ENCODE measurements at places on chromosomes 3 and 15.

- no peak for DNase-seq
Measured at GRCh38 chr3:53585049-53585448, 90.6 kb downstream of the CACNA1D start.

DNA sequence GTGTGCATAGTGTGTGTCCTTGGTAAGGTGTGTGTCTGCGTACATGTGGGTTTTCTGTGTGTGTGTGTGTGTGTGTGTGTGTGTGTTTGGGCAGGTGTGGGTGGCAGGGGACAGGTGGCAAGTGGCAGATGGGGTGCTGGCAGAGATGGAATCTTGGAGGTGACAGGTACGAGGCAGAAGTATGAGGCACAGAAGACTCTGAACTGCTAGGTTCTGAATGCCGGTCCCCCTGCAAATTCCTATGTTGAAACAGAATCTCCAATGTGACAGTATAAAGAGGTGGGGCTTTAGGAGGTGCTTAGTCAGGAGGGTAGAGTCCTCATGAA is 29.8 kb downstream of the SRPRB start:
- DNase-seq: no peak

- DNase-seq: no peak
Measured at GRCh38 chr3:42051384-42052131, 39.6 kb upstream of the TRAK1 start.

DNA sequence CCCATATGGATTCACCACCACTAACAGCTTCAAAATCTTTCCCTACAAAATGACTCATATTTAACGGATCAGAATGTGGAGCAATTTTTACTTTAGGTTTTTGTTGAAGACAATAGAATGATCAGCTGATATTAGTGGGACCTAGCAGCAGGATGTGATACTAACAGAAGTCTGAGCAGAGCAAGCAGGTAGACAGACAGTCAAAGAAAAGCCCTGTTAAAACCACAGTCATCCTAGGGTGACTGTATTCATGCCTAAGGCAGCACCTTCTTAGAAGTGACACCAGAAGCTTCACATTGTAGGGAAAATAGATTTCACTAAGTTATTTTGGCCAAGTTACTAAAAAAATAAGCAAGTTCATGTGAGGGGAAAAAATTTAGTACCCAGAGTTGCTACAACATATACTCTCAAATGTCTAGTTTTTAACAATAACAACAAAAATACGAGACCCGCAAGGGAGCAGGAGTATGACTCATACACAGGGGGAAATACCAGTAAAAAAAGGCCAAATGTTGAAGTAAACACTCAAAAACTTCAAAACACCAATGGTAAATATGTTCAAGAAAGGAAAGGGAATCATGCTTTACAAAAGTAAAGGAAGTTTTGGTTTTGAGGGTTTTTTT is 590.9 kb downstream of the EPHA3 start:
- DNase-seq: no peak

DNA sequence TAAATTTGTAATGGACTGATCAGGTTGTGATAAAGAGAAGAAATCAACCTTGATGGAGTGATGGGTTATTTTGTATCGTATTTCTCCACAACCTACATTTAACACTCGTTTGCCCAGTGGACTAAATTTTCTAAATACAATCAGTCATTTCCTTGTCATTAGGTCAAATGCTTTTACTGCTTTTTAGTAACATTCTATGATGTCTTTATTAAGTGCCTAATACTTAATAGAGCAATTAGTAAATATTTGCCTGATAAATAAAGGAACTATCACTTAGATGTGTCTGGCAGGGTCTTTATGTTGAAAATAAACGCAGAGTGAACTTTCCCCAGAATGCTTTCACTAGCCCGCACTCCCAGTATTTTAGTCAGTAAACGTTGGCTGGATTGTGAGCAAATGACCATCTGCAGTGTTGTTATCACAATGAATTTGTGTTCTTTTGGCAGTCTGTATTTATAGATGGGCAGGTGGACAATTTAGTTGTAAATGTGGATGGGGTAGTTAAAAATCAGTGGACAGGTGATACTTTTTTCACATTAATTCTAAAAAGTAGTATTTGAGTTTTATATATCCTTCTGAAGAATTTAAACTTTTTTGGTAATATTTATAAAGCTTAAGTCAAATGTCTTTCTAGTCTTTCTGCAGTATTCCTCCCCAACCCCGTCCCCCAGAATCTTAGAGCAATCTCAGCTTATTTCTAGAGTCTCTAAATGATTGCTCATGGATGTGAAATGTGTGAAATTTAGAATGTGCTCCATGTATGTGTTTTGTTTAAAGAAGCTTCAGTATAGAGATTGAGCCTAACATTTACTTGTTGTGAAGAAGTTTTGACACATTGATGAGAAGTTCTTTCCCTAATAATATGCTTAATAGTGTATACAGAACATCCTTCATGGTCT is 4.9 kb downstream of the USP3 start:
- no peak for DNase-seq

- no peak for DNase-seq
Measured at GRCh38 chr15:45993072-45993471, 358.2 kb downstream of the SQOR start.

DNA sequence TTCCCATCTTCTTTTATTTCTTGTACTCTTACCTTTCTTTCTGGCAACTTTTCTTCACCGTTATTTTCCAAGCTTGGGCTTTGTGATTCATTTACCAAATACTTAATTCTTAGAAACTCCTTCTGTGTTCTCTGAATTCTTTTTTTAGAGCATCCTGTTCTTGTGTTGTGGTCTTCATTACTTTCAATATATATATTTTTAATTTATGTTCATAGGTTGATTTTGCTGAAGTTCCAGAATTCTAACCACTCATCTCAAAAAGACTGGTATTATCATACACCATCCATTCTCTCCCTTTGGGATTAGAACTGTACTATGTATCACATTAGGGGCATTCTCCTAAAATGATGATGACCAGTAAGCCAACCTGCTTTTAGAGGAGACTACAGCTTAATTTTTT is 362.3 kb upstream of the CBLB start:
- no peak for DNase-seq

DNA sequence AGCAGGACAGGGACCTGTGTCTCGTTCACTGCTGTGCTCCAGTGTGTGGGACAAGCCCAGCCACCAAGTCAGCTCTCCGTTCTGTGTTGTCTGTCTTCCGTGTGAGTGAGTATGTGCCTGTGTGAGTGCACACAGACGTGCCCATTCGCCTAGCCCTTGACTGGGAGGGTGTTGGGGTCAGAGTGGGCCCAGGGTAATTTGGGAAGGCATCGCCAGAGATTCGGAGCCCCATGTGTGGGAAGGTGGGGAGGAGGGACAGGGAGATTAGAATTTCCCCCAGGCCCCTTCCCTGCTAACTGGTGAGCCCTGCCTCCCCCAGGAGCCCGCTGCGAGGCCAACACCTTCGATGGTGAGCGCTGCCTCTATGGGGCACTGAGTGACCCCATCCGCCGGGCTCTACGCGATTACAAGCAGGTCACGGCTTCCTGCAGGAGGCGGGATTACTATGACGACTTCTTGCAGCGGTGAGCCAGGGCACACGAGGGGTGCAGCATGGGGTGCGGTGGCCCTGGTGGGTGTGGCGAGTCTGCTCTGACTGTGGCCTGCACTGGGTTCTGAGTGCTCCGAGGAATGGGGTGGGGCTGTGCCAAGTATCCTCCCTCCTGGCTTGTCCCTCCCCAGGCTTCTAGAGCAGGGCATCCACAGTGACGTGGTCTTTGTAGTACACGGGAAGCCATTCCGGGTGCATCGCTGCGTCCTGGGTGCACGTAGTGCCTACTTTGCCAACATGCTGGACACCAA is 3.1 kb downstream of the ABTB1 start:
- no peak for DNase-seq

- DNase-seq: no peak
Measured at GRCh38 chr3:187568171-187568570, 102.0 kb downstream of the SST start.

GRCh38 chr15:31487811-31488436 is 161.3 kb downstream of the KLF13 start:
- no peak for DNase-seq

GRCh38 chr15:78842519-78842918 is 30.2 kb upstream of the MORF4L1 start:
- DNase-seq: no peak

GRCh38 chr3:15681668-15682067 is 80.1 kb downstream of the BTD start:
- DNase-seq: no peak

- DNase-seq: no peak
Measured at GRCh38 chr3:174363256-174363655, 495.9 kb upstream of the NAALADL2 start.

GRCh38 chr15:58425185-58425584 is 6.6 kb upstream of the LIPC start:
- no peak for DNase-seq

DNA sequence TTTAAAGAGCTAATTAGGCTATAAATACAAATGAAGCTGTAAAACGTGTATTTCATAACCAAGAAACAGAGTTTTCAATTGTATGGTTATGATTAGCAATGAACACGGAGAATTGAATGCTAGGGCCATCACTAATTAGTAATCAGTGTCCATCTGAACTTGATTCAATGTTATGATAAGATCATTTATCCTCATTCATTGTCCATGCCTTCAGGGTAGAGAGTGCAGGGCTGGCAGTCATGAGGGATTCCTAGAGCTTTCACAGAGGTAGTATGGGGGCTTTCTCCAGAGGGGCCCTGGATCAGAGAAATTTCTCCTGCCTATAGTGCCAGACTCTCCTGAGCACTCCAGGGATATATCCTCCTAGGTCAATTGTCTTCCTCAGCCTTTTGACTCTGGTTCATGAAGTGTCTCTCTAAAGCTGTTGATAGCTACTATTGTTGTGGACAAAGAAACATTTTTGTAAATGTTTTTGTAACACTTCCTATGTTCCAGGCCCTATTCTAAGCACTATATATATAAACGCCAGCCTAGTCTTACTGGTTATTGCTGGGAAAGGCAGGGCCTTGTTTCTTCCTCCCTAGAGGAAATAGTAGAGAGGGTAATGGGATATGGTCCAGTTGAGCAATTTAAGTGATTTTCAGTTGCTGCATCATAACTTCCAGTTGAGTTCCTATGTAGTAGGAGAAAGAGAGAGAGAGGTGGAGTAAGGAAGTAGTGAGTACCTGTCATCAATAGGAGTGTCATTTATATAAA is 249.0 kb downstream of the NFKBIZ start:
- DNase-seq: no peak

- no peak for DNase-seq
Measured at GRCh38 chr15:64443747-64444621, 16.4 kb upstream of the ZNF609 start.

- peak; percentile 6 for DNase-seq
Measured at GRCh38 chr3:57100046-57100695, 39.7 kb downstream of the SPATA12 start.

- no peak for DNase-seq
Measured at GRCh38 chr15:83766339-83766738, 112.4 kb downstream of the ADAMTSL3 start.

DNA sequence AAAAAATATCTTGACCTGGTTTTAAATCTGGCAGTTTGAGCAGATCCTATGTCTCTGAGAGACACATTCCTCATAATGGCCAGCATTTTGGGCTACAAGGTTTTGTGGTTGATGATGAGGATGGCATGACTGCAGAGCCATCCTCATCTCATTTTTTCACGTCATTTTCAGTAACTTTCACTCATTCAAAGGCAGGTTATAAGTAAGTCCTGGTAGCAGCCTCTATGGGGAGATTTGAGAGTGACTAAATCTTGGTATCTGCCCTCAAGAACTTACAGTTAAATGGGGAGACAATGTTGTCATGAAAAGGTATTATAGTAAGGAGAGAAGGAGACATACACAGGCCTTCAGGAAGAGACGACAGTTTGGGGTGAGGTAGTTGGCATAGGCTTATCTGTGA is 14.5 kb downstream of the TIGIT start:
- no peak for DNase-seq

- no peak for DNase-seq
Measured at GRCh38 chr15:88844749-88845386, 41.6 kb downstream of the ACAN start.

- no peak for DNase-seq
Measured at GRCh38 chr3:30002797-30003196, 603.6 kb upstream of the TGFBR2 start.

DNA sequence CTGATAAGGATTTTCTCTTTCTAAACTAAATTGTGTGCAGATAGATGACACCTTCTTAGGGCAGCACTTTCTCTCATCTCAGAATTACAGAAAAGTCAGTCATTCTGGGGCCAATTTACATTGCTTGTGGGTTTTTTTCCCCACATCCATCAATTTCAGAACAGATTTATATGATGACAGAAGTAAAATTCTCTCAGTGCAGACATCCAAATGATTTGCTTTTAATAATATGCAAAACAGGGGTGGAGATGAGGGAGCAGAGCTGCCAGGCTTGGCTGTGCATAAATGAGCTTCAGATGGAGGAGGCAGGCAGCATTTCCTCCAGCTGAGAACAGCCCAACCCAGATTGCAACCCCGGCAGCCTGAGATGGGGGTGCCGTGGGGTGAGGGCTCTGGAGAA is 44.0 kb downstream of the EDEM1 start:
- DNase-seq: no peak

- no peak for DNase-seq
Measured at GRCh38 chr15:34810443-34811129, 15.2 kb upstream of the ACTC1 start.

Data from activated CD4-positive, CD25-positive, alpha-beta regulatory T cell treated with anti-CD3 and anti-CD28 coated beads, Interleukin-2, amount 50 U/mL, for 16 hours (primary cell).